ENCODE measurements at places on chromosomes 5 and 9.

DNA sequence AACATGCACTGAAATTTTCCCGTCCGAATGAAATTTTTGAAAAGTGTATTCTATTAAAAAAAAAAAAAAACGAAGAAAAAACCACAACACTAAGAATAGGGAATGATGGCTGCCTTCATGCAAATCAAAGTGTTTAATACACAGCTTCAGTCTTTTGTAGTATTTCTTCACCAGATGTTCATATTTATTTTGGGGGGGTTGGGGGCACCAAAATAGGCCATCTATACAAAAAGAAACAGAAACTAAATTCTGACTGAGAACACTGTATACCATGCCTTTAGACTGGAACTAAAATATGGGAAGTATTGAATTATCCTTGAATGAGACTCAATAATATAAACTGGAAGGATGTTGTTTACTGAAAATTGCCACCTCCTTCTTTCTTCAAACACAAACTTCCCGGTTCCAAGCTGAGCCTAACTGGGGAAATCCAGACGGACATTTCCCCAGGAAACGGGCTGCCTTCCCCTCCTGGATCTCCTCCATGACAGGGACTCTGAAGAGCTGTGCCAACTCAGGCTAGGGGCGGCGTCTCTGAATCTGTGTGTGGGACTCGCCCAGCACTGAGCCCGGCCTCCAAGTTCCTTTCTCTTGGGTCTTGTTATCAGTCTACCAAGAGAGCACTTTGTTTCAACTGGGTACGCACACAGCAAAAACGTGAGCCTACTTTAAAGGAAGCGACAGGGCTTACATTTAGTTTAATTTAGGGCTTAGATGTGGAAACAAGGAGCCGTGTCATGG is 511.3 kb upstream of the ADAMTS16 start:
- DNase-seq = no peak

DNA sequence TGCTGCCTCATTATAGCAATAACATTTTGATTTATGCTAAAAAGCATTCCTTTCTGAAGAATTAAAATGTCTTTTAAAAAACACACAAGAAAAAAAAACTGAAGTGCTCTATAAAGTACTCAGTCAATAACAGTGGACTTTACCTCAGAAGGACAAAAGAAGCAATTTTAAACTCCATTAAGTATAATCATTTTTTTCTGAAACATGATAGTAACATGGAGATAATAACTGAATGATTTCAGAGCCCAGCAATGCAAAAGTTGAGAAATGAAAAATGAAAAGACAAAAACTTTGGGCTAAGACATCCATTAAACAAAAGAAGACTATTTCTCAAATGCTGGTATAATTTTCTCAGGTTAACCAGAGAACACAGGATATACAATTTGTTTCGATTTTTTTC is 78.7 kb downstream of the RFX3 start:
- DNase-seq = no peak

GRCh38 chr9:97362777-97363545 is 48.9 kb upstream of the TDRD7 start:
- DNase-seq = no peak

DNA sequence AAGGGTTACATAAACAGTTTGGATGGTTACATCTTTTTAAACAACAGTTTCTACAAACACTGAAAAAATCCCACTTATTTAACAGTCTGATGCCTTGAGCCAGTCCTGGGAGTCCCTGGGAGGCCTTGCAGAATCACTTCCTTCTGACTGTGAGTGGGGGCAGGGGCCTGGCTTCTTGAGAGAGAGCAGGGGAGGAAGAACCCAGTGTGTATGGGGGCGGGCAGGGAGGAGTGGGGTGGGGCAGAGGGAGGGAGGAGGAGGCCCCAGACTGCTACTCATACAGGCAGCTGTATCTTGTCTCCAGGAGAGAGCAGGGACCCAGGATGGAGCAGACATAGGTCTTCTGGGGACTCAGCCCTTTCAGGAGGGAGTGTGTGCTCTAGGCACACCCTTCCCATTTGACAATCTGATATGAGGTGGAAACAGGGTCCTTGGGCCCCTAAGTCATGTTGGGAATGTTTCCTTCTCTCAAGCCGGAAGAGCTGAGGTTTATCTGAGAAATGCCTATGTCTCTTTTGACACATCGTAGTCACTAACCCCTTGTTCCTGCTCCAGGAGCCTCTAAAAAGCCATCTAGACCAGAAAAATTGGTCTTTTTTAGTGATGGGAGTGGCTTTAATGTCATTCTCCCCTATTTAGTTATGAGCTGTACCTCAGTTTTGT is 52.8 kb downstream of the IRF1 start:
- no peak for DNase-seq

DNA sequence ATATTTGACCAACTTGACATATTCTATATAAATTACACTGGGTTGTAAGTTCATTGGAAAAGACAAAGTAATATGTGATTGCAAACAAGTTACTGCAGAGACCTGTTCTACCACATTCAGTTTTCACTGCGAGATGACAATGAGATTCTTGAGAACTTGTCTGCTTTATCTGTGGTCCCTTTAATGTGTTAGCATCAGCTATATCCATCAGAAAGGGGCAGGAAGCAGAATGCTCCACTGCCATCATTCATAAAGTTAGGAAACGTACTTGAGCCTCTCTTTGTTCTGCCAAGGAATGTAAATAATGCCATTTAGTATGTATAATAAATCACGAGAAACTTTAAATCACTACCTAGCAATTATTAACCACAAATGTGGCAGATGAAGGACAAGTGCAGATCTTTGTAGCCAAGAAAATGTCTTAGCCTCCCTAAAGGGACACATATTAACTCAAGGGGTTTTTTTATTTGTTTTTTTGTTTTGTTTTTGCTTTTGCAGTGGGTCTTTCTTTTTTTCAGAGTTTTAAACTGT is 59.4 kb downstream of the GIN1 start:
- no peak for DNase-seq

DNA sequence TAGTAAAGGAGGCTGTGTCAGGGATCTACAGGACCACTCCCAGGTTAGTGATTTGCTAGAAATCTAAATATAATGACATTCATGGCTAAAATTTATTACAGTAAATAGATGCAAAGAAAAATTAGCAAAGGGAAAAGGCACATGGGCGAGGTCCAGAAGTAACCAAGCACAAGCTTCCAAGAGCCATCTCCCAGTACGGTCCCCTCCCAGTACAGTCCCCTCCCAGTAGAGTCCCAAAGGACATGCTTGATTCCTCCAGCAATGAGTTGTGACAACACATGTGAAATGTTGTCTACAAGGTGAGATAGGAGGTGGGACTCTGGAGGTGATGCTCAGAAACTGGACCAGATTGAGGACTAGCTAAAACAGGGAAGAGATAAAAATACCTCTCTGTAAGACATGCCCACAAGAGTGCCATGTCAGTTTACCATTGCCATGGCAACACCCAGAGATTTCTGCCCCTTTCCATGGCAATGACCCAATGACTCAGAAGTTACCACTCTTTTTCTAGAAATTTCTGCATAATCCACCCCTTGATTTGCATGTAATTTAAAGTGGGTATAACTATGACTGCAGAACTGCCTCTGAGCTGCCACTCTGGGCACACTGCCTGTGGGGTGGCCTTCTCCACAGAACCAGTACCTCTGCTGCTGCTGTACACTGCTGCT is 27.9 kb upstream of the CEMIP2 start:
- DNase-seq = no peak
